ENCODE measurements at places on chromosomes 2 and 18.
A peak's percentile ranks its signal among the peaks of the same experiment; 100 is the strongest.

DNA sequence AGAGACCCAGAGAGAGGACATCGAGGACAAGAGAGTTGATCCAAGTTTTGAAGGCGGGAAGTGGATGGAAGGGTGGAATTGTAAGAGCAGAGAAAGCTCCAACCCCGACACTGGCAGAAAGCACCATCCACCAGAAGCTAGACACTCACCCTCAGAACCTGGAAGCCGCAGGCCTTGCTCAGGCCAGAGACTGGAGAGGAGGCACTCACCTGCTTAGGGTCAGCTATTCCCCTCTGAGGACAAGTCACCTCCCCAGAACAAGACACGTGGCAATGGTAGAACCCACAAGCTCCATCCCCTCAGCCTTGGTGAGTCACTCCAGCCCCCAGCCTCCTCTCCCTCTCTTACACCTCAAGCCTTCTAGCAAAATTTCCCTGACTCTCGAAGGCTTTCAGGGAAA, 64.9 kb downstream of the STEAP3 start:
- no peak for DNase-seq

DNA sequence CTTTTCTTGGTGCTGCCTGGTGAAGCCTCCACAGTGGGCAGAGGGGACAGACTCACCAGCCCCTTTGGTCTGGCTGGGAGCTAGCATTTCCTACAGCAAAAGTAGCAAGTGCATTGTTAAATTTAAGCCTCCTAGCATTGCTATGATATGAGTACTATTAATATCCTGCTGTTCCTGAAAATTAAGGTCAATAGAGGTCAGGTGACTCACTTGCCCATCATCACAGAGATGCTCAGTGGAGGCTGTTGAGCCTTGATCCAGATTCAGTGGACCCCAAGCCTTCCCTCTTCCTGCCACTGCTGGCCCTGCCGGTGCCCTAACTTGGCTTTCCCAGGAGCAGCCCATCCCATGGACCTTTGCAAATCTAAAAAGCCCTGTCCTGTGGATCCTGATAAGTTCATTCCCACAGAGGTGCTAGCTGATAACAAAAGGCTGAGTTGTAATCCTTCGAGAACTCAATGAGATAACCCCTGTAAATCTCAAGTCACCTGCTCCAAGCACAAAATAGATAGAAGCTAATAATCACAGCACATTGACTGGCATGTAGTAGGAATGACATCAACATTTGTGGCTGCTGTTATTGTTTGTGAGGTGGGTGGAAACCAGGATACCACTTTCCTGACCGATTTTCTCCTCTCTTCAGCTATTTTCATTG, 84.4 kb downstream of the THNSL2 start:
- DNase-seq: no peak

DNA sequence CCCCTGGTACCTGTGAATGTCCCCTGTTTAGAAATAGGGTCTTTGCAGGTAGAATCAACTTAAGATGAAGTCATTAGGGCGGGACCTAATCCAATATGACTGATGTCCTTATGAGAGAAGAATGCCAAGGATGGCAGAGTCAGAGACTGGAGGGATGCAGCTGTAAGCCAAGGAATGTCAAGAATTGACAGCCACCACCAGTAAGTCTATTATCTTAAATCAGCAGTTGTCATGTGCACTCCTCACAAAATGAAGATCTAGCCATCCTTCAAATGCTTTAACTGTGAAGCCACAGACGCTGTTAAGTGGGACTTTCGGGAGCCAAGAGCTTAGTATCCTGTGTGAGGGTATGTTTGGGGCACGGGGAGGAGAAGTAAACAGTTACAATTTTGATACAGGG, 83.2 kb downstream of the ITGA4 start:
- DNase-seq: no peak

- no peak for DNase-seq
Measured at GRCh38 chr2:105739426-105739825, 5.3 kb upstream of the NCK2 start.

GRCh38 chr2:208208335-208209085, 18.7 kb upstream of the C2orf80 start:
- no peak for DNase-seq

- DNase-seq: no peak
Measured at GRCh38 chr2:189913821-189914220, 129.6 kb downstream of the PMS1 start.

DNA sequence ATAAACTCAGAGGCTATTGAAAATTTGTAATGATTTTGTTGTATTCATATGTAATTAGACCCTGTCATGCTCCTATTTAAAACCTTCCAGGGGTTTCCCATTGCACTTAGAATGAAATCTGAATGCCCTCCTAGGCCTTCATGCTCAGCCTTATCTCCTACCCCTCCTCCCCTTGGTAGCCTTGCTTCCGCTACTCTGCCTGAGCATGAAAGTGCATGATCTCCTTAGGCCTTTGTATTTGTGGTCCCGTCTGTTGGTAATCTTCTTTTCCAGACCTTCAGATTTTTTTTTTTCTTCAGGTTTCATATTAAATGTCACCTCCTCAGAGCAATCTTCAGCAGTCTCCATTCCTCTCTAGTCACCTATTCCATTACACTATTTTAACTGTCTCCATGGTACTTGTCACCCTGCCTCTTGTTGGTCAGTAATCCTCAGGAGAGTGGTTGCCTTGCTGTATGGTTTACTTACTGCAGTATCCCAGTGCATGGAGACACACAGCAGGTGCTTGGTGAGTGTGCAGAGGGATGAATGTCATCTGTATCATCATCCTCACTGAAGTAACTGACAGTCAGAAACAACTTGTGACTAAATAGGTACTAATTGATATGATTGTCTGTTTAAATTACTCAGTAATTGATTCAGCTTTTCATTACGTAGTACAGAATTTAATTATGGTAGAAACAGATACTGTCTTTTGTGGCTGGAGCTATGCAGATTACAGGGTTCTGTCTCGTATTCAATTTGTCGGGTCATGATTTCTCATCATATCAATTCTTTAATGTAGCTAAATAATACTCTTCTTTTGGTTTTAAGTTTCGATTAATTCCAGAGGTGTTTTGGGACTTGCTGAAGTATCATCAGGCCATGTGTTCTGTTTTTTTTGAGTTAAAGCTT, 63.9 kb downstream of the PHLPP1 start:
- no peak for DNase-seq

DNA sequence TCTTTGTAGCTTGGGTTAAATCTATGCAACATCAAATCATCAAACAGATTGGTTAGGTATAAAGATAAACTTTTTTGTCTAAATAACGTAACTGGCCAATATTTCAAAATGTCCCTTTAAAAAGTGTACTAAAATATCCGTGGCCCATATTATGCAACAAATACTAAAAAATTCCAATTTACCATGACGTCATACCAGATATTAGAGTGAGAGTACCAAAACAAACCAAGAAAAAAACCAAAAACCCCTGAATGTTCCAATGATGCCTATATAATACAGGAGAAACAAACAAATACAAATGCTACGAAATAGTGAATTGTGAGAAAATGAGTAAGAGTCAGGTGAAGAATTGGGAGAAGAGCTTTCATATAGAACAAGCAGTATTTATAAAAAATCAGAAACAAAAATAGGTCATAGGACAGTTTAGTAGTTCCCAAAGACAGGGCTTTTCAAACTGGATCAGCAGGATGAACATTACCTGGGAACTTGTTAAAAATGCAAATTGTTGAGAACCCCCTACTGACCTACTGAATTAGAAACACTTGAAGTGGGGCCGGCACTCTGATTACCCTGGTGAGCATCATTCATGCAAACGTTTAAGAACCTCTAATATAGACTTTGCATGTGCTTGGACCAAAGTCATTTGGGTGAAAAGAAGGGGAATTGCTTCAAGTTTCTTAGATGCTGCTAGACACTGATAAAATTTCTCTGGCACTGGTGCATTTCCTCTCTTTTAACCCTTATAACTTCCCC, 753.7 kb downstream of the DSC3 start:
- no peak for DNase-seq

DNA sequence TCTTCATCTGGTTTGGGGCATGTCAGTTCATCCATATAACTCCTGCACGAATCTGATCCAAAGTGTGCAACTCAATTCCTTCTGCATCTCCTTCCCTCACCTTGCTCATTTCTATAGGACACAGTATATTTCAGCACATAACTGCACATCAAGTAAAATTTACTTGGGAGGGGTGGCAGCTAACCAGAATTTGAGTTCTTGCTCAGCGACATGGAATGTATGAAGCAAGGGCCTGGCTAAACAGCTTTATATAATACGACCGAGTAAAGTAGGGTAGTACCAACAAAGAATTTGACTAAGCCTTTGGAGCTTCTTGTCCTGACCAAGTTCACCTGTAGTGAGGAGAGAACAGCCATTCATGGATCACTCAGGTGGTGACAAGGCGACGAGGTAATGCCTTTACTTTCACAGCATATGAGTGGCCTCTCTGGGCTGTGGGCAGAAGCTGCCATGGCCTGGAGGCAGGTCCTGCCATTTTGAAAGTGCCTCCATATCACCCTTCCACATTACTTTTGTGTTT, 570.2 kb upstream of the TNP1 start:
- no peak for DNase-seq

DNA sequence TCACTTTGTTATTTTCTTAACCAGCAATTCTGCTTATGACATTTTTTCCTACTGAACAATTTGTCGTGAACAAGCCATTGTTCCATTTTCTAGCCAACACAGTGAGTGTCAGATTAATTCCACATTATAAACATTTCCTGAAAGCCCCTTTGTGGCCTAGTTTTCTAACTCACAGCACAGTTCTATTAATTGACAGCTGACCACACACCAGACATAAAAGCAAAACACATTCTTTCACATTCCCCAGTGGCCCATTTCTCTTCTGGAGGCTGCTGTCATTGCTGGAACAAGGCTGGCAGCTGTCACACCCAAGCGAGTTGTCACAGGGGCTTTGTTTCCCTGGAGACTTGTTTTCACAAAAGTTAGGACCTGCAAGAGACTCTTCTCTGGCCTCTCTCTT, 50.7 kb downstream of the RNF152 start:
- no peak for DNase-seq

GRCh38 chr2:80363791-80364349, 59.3 kb upstream of the LRRTM1 start:
- no peak for DNase-seq

- DNase-seq: no peak
Measured at GRCh38 chr18:36035253-36035652, 32.1 kb downstream of the RPRD1A start.

DNA sequence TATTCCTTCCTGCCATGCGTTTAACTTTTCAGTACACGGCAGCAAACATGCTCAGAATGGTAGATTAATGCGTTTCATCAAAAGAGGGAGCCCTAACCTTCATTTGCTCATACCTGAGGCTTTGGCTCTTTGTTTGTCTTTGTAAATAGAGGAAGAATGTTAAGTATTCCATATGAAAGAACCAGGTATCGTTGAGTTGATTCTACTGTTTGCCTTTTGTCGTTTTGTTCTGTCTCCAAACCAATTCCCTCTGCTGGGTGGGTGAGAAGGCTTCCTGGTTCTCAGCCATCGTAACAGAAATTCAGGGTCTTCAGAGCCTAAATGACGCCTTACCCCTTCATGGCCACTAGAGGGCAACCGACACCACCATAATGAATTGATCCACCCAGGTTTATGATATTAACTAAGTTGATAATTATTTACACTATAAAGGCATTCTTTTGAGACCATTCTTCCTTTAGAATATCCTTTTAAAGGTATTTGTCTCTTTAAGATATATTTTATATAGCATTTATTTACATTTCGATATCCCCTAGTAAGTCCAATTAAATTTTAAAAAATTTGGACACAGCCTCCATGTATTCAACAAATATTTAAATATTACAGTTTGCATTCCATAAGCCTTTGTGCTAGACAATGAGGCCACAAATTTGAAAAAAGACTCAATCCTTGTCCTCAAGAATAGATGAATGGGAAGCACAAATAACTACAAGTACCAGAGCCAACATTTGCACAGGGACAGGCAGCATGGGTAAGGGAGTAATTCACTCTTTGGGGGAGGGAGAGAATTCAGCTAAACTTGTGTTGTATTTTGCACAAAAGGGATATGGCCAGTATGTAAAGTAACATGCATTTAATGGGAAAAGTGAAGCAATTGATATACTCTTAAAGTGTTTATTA, 48.1 kb downstream of the TIMM21 start:
- DNase-seq: peak; percentile 8

- no peak for DNase-seq
Measured at GRCh38 chr2:22890132-22890531, 494.8 kb upstream of the KLHL29 start.

DNA sequence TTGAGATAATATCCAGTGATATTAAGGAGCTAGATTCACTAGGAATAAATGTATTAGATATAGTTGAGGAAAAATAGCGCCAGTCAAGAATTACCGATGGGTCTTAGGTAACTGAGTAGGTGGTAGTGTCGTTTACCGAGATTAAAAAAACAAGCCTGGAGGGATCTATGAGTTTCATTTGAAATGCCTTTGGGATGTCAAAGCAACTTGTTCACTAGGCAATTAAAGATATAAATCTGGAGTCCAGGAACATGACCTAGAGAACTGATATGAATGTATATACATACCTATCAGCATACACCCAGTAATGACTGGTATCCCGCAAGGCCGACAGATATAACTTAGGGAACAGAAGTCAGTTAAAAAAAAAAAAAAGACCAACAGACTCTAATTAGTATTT, 29.2 kb upstream of the MAP4K3 start:
- no peak for DNase-seq

GRCh38 chr2:234345921-234346320, 151.0 kb downstream of the ARL4C start:
- no peak for DNase-seq

DNA sequence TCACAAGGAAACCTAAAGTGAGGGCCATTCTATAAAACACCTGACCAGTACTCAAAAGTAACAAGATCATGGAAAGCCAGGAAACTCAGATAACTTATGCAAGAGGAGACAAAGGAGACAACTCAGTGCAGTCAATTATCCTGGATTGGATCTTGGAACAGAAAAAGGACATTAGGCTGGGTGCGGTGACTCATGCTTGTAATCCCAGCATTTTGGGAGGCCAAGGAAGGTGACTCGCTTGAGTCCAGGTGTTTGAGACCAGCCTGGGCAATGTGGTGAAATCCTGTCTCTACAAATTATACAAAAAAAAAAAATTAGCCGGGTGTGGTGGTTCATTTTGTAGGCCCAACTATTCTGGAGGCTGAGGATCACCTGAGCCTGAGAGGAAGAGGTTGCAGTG, 424.5 kb upstream of the SPRED2 start:
- DNase-seq: no peak

- no peak for DNase-seq
Measured at GRCh38 chr18:36620788-36621187, 208.0 kb downstream of the TPGS2 start.

DNA sequence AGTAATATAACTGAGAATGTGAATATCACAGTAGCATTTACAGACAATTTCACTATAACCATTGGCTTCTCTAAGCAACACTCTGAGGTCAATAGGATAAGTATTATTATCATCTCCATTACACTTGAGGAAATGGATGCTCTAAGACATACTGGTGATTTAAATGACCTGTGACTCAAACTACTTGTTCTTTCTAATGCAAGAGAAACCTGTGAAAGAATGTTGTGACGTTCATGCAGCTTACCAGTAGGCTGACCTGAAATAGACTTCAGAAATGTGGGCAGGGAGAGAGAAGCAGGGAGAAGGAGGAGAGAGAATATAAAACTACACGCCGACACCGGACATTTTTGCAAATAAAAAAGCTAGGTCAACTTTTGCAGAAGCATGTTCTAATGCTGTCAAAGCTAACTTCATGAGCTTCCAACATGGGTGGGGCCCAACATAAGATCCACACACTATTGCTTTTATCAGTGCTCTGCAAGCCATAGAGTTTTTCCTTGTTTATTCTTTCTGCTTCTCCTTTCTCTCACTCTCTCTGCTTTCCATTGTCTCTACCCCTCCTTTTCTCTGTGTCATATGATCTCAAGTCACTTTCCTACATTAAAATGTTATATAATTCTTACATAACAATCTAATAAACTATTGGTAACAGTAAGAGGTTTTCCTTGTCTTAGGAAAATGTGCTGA, 217.6 kb upstream of the FN1 start:
- DNase-seq: no peak

Data from T-helper 9 cell (primary cell).